ENCODE measurements at places on chromosomes 5 and 9. TPM values are rescaled to one million over a fixed set of nuclear protein-coding genes. Genes with fewer than 3 reads are reported as not detected.
A peak's percentile ranks its signal among the peaks of the same experiment; 100 is the strongest.

- DNase-seq, result no peak
- peaks cover 8% of the 10 kb centered on the region for H3K27me3 ChIP-seq
- H3K4me1 ChIP-seq, result no peaks in the 10 kb centered on the region
- no peak overlapping the region for H3K4me3 ChIP-seq
- no peaks in the 10 kb centered on the region for H3K36me3 ChIP-seq
Measured at GRCh38 chr5:127705120-127705892, 2.1 kb downstream of the CCDC192 start.

The IFNB1 gene
- not detected for total RNA-seq

- no peaks in the 10 kb centered on the region for H3K27me3 ChIP-seq
- no peak for DNase-seq
- H3K27ac ChIP-seq, result no peak overlapping the region
- no peaks in the 10 kb centered on the region for H3K36me3 ChIP-seq
- H3K4me1 ChIP-seq, result no peaks in the 10 kb centered on the region
- H3K4me3 ChIP-seq, result no peak overlapping the region
Measured at GRCh38 chr5:25646421-25647341, 1001.9 kb upstream of the CDH10 start.

DNA sequence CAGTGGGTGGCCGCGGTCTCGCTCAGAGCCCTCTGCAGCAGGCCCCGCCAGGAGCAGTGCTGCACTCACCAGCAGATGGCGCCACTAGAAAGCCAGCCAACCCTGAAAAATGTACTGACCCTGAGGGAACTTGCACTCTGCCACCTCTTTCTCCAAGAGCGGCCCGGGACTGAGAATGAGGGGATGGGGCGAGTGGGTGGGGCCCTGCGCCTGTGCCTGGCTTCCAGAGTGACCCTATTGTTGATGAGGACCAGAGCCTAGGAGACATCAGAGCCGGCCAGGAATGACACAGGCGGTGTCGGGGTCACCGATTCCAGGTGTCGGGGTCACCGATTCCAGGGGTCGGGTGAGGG is 2.9 kb upstream of the IL17B start:
- H3K4me3 ChIP-seq, result no peak overlapping the region
- H3K4me1 ChIP-seq, result no peaks in the 10 kb centered on the region
- H3K36me3 ChIP-seq, result no peaks in the 10 kb centered on the region
- H3K27ac ChIP-seq, result no peak overlapping the region
- DNase-seq, result peak; percentile 59

GRCh38 chr9:130634191-130634768 is 30.1 kb upstream of the PRDM12 start:
- peaks cover 30% of the 10 kb centered on the region for H3K36me3 ChIP-seq
- no peak overlapping the region for H3K27ac ChIP-seq

GRCh38 chr9:108924466-108924865 is 9.5 kb downstream of the ELP1 start:
- H3K4me1 ChIP-seq, result no peaks in the 10 kb centered on the region
- peaks cover 64% of the 10 kb centered on the region for H3K36me3 ChIP-seq
- H3K27me3 ChIP-seq, result no peaks in the 10 kb centered on the region
- no peak for DNase-seq
- H3K4me3 ChIP-seq, result no peak overlapping the region

The DMRT3 gene
- total RNA-seq, result not detected

DNA sequence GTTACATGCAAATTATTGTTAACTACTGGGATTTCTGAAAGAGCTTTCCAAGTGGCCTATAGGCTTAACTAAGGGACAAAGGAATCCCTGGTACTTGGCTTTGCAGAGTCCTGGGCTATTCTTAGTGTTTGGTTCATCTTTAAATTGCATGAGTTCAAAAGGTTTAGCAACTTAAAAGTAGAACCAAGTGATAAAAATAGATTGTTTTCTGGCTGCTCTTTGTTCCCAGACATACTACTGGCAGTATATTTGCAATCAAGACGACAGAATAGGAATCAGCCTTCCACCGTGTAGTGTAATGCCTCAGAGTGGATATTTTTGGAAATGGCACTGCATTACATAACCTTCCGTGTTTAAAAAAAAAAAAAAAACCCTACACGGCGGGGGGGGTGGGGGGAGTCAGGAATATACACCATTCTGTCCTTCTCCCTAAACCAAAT is 1.0 kb downstream of the NREP start:
- H3K27me3 ChIP-seq, result no peaks in the 10 kb centered on the region
- H3K4me3 ChIP-seq, result peak overlapping the region; percentile 86
- no peak for DNase-seq
- H3K4me1 ChIP-seq, result peaks cover 35% of the 10 kb centered on the region

DNA sequence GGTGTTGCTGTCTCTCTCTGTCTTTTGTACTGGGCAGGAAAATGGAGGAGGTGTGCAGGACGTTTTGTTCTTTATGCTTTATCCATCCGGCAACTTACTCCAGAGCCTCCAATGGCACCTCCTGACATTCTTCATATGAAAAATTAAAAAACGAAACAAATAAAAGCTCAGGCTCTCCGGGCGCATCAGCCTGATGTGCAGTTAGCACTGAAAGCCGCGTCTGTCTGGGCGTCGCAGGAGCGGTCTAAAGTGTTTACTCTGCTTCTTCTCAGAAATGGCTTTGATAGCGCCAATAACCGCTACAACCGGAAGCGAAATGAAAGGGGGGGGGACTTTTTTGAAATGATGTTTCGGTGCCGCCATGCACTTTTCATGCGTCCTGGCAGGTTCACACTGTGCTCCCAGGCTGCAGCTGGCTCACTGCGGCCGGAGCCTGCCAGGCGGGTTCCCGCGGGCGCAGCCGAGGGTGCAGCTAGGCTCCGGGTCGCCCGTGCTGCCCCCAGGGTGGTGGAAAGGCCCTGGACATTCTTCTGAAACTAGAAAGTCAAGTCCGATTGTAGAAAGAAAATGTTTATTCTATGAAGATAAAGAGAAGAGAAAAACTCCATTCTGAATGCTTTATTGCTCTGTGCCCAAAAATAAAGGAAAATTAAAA is 407.7 kb upstream of the IRX1 start:
- H3K4me1 ChIP-seq, result no peaks in the 10 kb centered on the region
- H3K4me3 ChIP-seq, result no peak overlapping the region
- H3K27ac ChIP-seq, result no peak overlapping the region
- DNase-seq, result no peak

The COL15A1 gene
- not detected for total RNA-seq

The ABO gene
- 0.14 TPM for total RNA-seq

- H3K27ac ChIP-seq, result no peak overlapping the region
- H3K27me3 ChIP-seq, result peaks cover 14% of the 10 kb centered on the region
- no peaks in the 10 kb centered on the region for H3K36me3 ChIP-seq
- H3K4me1 ChIP-seq, result no peaks in the 10 kb centered on the region
Measured at GRCh38 chr9:8864545-8864896, 1064.9 kb upstream of the DMAC1 start.

DNA sequence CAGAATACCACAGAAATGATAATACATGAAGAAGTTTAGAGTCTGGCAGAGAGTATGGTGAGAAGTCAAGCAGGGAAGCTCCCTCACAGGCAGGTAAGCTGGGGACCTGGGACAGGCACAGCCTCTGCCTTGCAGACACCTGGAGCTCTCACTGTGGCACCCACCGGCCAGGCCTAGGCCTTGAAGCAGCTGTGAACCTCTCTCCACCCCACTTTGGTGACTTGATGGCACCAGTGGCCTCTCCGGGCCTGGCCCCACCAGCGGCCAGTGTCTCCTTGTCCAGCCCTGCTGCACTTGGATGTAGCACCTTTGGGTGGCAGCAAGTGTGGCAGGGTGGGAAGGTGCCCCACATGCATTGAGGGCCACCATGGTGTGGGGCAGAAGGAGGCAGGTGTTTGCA is 330.5 kb downstream of the NPR3 start:
- H3K36me3 ChIP-seq, result no peaks in the 10 kb centered on the region
- no peaks in the 10 kb centered on the region for H3K4me1 ChIP-seq
- H3K4me3 ChIP-seq, result no peak overlapping the region

The NR6A1 gene
- 1.8 TPM for total RNA-seq

GRCh38 chr5:136984772-136985446 is 514.2 kb downstream of the SPOCK1 start:
- H3K4me1 ChIP-seq, result no peaks in the 10 kb centered on the region
- H3K36me3 ChIP-seq, result no peaks in the 10 kb centered on the region
- no peak overlapping the region for H3K4me3 ChIP-seq
- H3K27me3 ChIP-seq, result no peaks in the 10 kb centered on the region

DNA sequence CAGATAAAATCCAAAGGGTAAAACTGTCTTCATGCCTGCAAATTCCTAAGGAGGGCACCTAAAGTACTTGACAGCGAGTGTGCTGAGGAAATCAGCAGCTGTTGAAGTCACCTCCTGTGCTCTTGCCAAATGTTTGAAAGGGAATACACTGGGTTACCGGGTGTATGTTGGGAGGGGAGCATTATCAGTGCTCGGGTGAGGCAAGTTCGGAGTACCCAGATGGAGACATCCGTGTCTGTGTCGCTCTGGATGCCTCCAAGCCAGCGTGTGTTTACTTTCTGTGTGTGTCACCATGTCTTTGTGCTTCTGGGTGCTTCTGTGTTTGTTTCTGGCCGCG is 727 bp upstream of the ADRB2 start:
- peak overlapping the region; percentile 62 for H3K27ac ChIP-seq
- peaks cover 18% of the 10 kb centered on the region for H3K4me1 ChIP-seq
- H3K4me3 ChIP-seq, result peak overlapping the region; percentile 85

DNA sequence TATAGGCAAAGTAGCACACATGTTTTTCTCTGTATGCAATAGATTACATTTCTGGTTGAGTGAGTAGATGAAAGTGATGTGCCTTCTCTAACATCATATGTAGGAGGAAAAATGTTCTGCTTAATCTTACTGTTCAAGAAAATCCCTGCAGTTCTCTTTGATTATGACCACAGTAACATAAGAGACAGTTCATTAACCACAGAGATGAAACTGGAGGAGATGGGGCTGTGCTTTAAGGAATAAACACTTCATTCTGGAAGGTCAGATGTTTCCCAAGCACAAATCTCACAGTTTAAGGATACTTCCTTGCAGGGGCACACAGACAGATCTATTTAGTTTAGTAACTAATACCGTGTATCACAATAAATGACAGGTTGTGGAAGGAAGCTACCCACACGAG is 150.2 kb downstream of the SEMA5A start:
- DNase-seq, result no peak
- H3K36me3 ChIP-seq, result no peaks in the 10 kb centered on the region
- no peaks in the 10 kb centered on the region for H3K4me1 ChIP-seq
- no peaks in the 10 kb centered on the region for H3K27me3 ChIP-seq
- H3K4me3 ChIP-seq, result no peak overlapping the region

The FOXD4 gene
- not detected for total RNA-seq

DNA sequence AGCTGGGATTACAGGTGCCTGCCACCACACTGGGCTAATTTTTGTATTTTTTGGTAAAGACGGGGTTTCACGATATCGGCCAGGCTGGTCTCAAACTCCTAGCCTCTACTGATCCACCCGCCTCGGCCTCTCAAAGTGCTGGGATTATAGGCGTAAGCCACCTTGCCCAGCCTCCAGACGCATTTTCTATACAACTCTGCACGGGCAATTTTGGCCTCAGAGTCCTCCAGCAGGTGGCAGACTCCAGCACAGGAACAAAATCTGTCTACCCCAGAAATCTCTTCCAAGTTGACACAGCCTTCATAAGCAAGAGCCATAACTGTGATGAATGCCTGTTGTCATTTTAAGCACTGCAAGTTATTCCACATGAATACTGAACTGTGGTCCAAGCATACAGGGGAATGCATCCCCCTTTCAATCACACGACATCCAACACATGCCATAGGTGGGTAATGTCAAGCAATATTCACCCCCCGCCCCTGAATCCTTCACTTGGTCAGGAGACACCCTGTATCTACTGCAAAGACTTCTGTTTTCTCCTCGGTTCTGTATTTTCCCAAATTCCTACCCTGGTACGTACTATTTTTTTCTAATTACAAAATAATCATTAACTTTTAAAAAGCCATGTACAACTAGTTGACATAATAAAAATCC is 50.8 kb downstream of the ALDH7A1 start:
- H3K36me3 ChIP-seq, result no peaks in the 10 kb centered on the region
- H3K4me1 ChIP-seq, result no peaks in the 10 kb centered on the region
- no peak overlapping the region for H3K27ac ChIP-seq
- no peak for DNase-seq

DNA sequence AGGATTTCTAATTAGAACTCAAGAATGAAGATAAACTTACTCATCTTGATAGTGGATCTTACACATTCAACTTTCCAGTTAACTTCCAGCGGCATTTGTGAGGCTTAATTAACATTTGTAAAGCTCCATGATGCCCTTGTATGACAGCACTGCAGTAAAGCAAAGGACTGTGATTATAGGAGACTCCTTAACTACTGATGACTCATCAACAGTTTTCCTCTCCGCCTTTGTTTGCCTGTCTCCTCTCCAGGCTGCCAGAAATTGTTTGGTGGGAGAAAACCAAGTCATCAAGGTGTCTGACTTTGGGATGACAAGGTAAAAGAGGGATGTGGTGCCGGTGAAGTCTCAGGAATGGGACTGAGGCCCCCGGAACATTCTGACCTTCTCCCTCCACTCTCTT is 20.4 kb upstream of the CYFIP2 start:
- H3K27me3 ChIP-seq, result no peaks in the 10 kb centered on the region
- peaks cover 59% of the 10 kb centered on the region for H3K4me1 ChIP-seq
- H3K27ac ChIP-seq, result peak overlapping the region; percentile 60

The ZNF618 gene
- 0.25 TPM for total RNA-seq

DNA sequence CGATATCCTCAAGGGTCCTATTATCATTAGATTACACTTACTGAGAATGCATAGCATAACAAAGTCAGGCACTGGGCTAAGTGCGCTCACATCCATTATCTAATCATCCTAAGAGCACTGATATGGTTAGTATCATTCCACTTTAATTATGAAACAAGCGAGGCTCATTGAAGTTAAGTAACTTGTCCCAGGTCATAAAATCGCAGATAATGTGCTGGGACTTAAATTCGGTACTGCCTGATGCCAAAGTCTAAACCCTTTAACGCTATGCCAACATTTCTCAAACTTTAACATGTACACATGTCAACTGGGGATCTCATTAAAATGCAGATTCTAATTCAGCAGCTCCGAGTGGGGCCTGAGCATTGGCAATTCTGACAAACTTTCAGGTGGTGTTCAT is 204.7 kb downstream of the PTTG1 start:
- H3K27me3 ChIP-seq, result peaks cover 9% of the 10 kb centered on the region
- H3K4me1 ChIP-seq, result no peaks in the 10 kb centered on the region

DNA sequence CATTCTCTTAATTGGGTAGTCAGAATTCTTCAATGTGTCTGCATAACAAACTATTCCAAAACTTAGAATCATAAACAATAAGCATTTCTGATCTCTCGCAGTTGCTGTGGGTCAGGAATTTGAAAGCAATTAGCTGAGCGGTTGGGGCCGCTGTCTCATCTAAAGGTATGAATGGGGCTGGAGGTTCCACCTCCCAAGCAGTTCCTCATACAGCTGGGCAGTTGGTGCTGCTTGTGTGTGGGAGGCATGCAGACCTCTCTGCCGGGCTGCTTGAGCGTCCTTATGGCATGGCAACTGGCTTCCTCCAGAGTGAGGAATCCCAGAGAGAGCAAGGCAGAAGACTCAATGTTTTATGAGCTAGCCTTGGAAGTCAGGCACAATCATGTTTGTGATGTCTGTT is 30.2 kb upstream of the SEMA4D start:
- peak overlapping the region; percentile 17 for H3K4me3 ChIP-seq
- no peaks in the 10 kb centered on the region for H3K27me3 ChIP-seq
- peaks cover 12% of the 10 kb centered on the region for H3K36me3 ChIP-seq
- DNase-seq, result no peak

DNA sequence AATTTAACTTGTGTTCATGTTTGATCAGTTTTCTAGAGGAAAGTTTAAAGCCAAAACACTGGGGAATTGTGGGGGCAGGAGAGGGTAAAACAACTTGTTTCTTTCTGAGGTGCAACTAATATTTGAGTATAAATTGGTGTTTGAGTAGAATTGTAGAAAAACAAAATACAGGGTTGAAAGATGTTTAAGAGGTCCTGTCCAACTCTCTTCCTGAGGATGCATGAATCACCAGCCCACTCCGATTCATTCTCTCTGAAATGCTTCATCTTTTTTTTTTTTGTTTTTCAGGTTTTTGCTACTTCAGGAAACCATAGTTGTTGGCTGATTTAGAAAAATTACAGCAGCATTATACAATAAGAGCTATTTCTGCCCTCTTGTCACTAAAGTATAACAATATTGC is 42.4 kb upstream of the TMC1 start:
- H3K27ac ChIP-seq, result no peak overlapping the region
- H3K27me3 ChIP-seq, result no peaks in the 10 kb centered on the region
- no peak overlapping the region for H3K4me3 ChIP-seq

Measured in activated T-helper 2 cell treated with anti-CD3 and anti-CD28 coated beads, Interferon-gamma antibody, Interleukin-2, Interleukin-4, amounts not matched to agents 10 μg/mL and 5 μg/mL and 100 μg/mL, durations not matched to agents 14 hours and 24 hours and 36 hours (primary cell).